ENCODE measurements at places on chromosomes 5 and 9.

DNA sequence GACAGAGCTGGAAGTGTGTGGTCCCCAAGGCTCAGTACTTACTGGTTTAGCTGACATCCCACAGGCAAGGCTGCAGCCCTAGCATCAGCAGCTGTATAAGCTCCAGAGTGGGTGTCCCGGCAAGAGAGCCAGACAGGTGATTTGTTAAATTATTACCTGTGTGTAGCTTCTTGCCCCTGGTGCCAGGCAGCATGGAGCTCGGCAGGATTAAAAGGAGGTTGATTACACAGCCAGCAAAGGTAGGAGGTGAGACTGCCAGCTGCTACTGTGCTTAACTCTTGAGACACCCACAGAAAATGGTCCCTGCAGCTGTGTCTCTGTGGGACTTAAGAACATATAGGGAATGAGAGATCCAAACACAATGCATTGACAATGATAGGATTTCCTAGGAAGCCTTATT, 54.2 kb downstream of the ARHGAP26 start:
- no peak for DNase-seq

- no peak for DNase-seq
Measured at GRCh38 chr5:66966439-66966838, 230.2 kb downstream of the CD180 start.

DNA sequence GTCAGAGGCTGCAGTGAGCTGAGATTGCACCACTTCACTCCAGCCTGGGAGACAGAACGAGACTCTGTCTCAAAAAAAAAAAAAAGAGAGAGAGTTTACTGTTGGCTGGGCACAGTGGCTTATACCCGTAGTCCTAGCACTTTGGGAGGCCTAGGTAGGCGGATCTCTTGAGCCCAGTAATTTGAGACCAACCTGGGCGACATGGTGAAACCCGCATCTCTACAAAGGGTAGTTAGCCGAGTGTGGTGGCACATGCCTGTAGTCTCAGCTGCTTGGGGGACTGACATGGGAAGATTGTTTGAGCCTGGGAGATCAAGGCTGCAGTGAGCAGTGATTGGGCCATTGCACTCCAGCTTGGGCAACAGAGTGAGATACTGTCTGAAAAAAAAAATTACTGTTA, 12.6 kb downstream of the HABP4 start:
- no peak for DNase-seq

DNA sequence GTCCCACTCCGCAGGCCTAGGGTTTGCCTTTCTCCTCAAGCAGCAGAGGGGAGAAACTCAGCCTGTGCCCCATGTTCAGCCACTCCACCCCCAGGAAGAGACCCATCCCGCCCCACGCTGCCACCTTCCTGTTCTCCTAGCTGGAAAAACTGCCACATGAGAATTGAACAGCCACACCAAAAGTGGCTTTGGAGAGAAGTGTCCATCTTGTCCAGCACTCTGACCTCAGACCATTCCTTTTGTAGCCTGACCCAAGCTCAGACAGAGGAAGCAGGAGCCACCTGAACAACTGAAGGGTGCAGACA, 8.3 kb upstream of the SLC25A48 start:
- DNase-seq = no peak

GRCh38 chr5:36436306-36436705, 134.6 kb upstream of the RANBP3L start:
- DNase-seq = no peak

GRCh38 chr5:119948162-119948561, 318.8 kb downstream of the FAM170A start:
- DNase-seq = no peak

DNA sequence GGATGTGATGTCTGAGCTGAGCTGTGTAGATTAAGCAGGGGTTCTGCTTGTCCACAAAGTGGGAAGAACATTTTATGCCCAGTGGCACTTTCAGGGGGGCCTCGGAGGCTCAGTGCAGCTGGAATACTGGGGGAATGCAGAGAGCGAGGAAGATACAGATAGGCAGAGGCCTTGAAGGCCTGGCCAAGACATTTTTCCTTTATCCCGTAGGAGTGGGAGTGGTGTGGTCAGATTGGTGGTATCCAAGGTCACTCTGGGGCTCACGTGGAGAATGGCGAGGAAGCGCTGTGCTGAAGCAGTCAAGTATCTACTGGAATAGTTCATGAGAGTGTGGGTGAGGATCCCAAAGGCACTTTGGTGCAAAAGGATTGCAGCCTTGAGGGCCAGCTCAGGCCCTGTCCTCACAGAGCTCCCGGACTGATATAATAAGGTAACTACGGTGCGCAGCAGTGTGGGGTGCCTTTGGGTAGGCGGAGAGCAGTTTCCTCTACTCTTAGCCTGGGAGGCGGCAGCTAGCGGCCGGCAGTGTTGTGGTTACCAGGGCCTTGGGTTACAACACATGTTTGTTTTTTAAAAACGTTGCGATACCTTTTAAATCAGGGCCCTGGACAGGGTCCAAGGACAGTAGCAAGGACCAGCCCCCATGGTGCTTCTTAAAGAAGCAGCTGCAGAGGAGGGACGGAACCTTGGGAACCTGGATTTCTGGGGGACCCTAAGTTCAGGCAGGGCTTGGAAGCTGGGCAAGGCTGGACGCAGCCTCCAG, 10.8 kb upstream of the CCDC69 start:
- DNase-seq = no peak

GRCh38 chr9:78893774-78894401, 597.0 kb downstream of the PSAT1 start:
- no peak for DNase-seq

- no peak for DNase-seq
Measured at GRCh38 chr5:89478851-89479250, 595.9 kb upstream of the MEF2C start.

DNA sequence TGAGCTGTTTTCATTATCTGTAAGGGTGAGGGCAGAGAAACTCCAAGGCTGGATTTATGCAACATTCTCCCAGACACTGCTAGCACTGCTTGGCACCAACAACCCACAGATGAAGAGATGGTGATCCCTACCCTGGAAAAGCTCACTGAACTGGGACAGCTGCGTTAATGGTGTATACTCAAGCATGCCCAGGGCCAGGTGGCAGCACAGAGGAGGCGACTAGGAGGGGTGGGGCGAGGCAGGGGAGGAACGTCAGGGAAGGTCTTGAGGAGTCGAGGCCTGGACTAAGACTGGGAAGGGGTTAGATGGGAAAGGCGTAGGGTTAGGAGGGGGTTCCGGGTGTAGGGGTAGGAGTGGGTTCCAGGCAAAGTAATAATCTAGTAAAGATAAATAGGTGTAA, 73.1 kb upstream of the TBC1D9B start:
- DNase-seq = no peak

DNA sequence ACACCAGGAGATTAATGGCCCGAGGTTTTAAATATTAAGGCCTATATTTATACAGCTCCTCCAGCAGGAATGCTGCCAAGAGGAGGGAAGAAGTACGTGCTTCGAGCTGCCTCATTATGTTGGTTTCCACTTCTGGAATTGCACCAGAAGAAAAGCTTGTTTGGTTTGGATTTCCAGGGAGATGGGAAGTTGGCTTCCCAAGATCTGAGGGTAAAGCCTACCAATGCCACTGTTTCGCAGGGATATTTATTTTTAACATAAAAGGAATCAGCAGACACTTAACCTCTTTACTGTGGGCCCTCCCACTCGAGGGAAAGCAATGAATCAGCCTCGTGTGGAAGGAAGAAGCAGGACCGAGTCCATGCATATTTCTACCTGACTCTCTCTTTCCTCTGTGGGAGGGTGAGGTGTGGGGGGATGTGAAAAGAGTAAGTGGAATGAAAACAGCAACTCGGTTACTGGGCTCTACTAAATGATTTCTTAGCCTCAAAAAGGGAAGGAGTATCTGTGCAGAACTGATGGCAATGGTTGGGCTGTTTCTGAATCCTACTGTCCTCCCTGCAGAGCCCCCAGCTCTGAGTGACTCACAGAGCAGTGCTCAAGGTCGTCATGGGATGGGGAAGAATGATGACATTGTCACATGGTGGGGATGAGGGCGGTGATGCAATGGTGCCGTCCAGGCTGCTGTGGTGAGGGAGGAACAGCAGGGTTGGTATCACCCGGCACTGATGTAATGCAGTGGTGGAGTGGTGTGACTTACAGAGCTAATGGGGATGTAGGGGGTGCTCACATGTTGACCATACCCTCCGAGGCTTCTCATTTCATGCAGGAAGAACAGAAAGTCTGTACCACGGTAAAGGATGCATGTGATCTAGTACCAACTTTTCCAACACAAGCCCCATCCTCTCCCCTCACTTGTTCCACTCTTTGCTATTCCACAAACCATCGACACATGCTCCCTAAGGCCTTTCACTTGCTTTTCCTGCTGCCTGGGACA, 215.0 kb upstream of the PANK3 start:
- DNase-seq = no peak

DNA sequence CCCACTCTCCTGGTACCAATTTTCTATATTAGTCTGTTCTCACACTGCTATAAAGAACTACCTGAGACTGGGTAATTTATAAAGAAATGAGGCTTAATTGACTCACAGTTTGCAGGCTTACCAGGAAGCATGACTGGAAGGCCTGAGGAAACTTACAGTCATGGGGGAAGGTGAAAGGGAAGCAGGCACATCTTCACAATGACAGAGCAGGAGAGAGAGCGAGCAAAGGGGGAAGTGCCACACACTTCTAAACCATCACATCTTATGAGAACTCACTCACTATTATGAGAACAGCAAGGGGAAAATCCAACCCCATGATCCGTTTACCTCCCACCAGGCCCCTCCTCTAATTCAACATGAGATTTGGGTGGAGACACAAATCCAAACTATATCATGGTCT, 72.2 kb downstream of the ATG10 start:
- no peak for DNase-seq

Data from RWPE2 (cell line).